ENCODE measurements at places on chromosomes 7 and 10.

DNA sequence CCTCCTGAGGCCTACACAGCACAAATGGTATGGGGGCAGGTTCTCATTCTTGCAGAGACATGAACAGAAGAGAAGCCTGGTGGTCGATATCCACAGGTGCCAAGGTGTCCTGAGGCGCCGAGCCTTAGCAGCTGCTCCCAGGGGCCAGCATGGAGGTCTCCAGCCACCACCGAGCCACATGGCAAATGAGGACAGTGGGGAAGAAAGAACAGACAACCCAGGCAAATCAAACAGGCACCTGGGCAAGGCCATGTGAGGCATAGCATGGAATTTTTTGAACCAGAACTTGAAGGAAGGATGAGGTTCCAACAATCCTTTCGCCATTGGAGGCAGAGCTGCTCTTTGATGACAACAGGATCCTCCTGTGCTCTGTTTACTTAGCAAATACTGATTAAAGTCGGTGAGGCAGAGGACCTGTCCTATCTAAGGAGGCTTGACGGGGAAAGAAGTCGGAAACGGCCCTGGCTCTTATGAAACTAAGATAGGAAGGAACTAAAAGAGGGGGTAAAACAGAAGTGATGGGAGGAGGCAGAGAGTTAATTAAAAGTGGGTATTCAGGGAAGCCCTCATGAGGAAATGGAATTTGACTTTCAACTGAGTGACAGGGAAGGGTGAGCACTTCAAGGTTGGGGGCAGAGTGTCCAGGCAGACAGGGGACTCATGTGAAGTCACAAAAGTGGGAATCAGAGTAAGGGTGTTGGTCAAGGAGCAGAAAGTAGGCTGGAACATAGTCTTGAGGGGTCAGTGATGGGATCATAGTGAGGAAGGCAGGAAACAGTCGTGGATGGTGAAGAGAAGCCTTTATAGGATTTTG is 8.6 kb upstream of the CALML3 start:
- no peak overlapping the region for H3K4me3 ChIP-seq
- H3K27ac ChIP-seq: no peak overlapping the region
- H3K4me1 ChIP-seq: peaks cover 1% of the 10 kb centered on the region
- no peak for DNase-seq

DNA sequence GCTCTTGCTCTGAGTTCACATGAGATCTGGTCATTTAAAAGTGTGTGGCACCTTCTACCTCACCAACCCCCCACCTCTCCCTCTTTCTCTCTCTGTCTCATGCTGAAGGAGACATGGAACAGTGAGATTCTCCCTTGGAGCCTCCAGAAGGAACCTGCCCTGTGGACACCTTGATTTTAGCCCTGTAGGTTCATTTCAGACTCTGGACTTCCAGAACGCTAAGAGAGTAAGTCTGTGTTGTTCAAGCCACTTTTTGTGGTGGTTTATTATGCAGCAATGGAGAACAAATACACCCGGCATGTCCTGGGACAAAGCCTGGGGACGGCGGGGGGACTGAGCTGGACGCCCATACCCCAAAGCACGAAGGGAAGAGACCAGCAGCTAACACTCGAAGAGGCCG is 20.7 kb upstream of the GIMAP8 start:
- no peaks in the 10 kb centered on the region for H3K27me3 ChIP-seq
- H3K36me3 ChIP-seq: no peaks in the 10 kb centered on the region
- no peak overlapping the region for H3K27ac ChIP-seq
- H3K4me3 ChIP-seq: no peak overlapping the region
- no peak for DNase-seq
- peaks cover 16% of the 10 kb centered on the region for H3K4me1 ChIP-seq

GRCh38 chr10:44827431-44828006 is 83.6 kb upstream of the TMEM72 start:
- H3K4me1 ChIP-seq: peaks cover 16% of the 10 kb centered on the region
- H3K36me3 ChIP-seq: no peaks in the 10 kb centered on the region
- no peaks in the 10 kb centered on the region for H3K27me3 ChIP-seq
- H3K27ac ChIP-seq: peak overlapping the region; percentile 75

GRCh38 chr10:101451261-101451660 is 97.3 kb downstream of the BTRC start:
- no peak for DNase-seq
- H3K4me1 ChIP-seq: no peaks in the 10 kb centered on the region
- no peaks in the 10 kb centered on the region for H3K36me3 ChIP-seq
- H3K27me3 ChIP-seq: no peaks in the 10 kb centered on the region
- H3K4me3 ChIP-seq: no peak overlapping the region

- H3K36me3 ChIP-seq: no peaks in the 10 kb centered on the region
- H3K4me3 ChIP-seq: no peak overlapping the region
- no peak for DNase-seq
- H3K4me1 ChIP-seq: peaks cover 19% of the 10 kb centered on the region
- H3K27me3 ChIP-seq: no peaks in the 10 kb centered on the region
Measured at GRCh38 chr7:104938741-104939390, 75.1 kb upstream of the KMT2E start.

GRCh38 chr10:133039107-133039802 is 48.5 kb upstream of the ADGRA1 start:
- no peaks in the 10 kb centered on the region for H3K4me1 ChIP-seq
- DNase-seq: no peak
- peaks cover 16% of the 10 kb centered on the region for H3K27me3 ChIP-seq
- H3K27ac ChIP-seq: no peak overlapping the region

DNA sequence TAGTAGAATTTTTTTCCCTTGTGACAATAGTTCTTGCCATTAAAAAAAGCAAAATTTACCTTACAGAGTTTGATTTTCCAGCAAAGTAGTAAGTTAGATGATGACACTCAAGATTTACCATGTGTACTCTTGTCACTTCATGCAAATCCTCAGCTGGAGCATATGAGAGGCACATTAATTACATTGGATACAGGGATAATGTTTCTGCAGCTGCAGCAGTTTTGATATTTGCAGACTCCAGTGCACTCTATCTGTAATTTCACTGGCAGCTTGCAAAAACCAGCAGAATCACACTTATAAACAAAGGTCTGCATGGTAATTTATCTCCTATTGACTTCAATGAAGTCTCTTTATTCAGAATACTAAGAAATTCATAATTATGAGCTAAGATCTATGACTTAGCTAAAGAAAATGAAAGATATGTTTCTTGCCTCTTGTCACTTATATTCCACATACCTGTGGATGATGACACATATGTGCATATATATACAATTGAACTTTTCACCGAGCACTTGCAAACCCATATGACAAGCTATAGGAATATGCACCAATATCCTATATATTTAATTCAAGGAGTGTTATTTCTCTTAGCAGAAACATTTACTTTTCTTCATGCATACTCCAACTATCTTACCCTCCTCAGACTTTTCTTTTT is 530.6 kb downstream of the PHTF2 start:
- DNase-seq: no peak
- H3K4me1 ChIP-seq: no peaks in the 10 kb centered on the region
- no peak overlapping the region for H3K4me3 ChIP-seq
- H3K27me3 ChIP-seq: no peaks in the 10 kb centered on the region
- no peaks in the 10 kb centered on the region for H3K36me3 ChIP-seq

DNA sequence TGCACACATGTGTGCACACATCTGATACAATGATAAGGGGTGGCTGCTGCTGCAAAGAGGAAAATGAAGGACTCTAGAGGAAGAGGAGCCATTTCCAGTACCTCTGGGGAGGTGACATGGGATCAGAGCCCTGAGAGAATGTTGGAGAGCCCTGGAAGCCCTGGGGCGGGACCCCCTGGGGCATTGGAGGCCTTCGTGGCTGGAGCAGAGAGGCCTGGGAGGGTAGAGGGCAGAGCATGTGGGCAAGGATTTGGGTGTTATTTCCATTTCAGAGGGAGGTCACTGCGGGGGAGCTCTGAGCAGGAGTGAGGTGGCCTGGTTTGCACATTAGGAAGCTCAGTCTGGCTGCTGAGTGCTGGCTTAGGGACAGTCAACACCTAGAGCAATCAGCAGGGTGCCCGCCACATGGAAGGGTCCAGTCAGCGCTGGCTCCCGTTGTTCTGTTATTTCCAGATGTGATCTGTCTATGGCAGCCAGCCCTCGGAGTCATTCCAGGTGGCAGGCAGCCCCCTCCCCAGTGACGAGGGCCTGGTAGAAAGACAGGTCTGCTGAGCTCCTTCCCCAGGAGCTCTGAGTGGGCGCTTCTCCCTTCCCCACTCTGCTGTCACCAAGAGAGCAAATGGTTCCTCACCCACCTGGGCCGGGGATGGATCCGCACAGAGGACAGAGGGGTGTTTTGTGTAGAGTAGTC is 24.1 kb upstream of the BTBD16 start:
- no peak overlapping the region for H3K27ac ChIP-seq
- peaks cover 5% of the 10 kb centered on the region for H3K4me1 ChIP-seq
- peaks cover 56% of the 10 kb centered on the region for H3K36me3 ChIP-seq
- no peaks in the 10 kb centered on the region for H3K27me3 ChIP-seq

DNA sequence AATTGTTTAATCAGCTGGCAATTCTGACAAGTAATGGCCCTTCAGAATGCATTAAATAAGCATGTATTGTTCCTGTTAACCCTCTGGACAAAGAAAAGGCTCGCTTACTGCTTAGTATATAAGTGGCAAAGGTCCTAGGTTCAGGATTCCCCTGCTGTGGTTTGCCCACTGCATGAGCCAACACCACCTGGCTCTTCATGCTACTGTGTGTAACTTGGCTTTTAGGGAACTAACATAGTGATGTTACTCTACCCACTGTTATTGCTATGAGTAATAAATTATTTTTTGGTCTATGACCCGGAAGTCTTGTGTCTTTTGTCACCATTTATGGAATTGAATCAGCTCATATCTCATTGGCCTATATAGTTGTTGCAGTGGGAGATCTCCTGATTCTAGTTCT is 791.7 kb upstream of the PHF14 start:
- H3K4me3 ChIP-seq: no peak overlapping the region
- H3K4me1 ChIP-seq: no peaks in the 10 kb centered on the region
- DNase-seq: no peak
- no peaks in the 10 kb centered on the region for H3K27me3 ChIP-seq

GRCh38 chr10:132817701-132818211 is 31.8 kb upstream of the NKX6-2 start:
- H3K27ac ChIP-seq: no peak overlapping the region
- DNase-seq: no peak
- H3K36me3 ChIP-seq: no peaks in the 10 kb centered on the region

- no peak overlapping the region for H3K27ac ChIP-seq
- no peak for DNase-seq
- H3K27me3 ChIP-seq: no peaks in the 10 kb centered on the region
Measured at GRCh38 chr10:75057680-75058079, 53.8 kb upstream of the SAMD8 start.

- no peak overlapping the region for H3K27ac ChIP-seq
- no peak overlapping the region for H3K4me3 ChIP-seq
- H3K27me3 ChIP-seq: no peaks in the 10 kb centered on the region
- DNase-seq: no peak
Measured at GRCh38 chr10:3239920-3240894, 67.6 kb upstream of the PITRM1 start.
